ENCODE measurements at places on chromosomes 12 and 14.

DNA sequence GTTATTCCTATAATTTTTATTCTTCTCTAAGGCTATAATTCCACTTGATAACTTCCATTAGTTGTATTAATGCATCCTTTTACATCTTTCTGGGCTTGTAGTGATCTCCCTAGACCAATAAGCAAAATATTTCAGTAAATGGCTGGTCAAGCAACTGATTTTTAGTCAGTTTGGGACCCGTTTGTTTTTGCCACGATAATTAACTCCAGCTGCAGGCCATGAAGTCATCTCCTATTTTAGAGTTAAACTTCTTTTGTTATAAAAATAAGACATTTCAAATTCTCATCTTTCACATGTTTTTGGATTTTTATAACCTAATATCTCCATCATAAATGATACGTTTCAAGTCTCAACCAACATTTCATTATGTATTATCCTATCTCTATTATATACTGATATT lies 49.4 kb downstream of the MAGOHB start:
- DNase-seq, result no peak

GRCh38 chr12:45989287-45989686 lies 1.1 kb downstream of the SCAF11 start:
- DNase-seq, result no peak

GRCh38 chr14:61355892-61356325 lies 34.5 kb downstream of the PRKCH start:
- DNase-seq, result no peak

- no peak for DNase-seq
These were observed 58.1 kb downstream of the SPTB start for GRCh38 chr14:64821651-64822050.

- no peak for DNase-seq
These were observed 371.2 kb downstream of the BTG1 start for GRCh38 chr12:91774434-91774921.

DNA sequence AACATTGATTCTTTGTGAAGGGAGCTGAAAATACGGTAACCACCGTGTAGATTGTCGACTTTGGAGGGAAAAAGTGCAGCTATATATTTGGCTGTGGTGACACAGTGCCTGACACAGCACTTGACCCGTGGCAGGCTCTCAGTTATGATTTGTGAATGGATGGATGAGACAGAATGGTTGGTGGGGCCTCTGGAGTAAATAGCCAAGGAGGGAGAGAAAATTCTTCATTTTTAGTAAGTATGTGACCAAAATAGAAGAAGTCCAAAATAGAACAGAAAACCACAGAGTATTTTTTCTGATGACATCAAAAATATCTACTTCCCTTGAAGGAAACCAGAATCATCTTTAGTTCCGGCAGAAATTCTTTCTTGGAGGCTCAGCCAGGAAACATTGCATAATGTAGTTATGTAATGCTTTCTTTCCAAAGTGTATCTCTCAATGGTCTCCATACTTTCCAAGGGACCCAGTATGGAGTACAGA lies 82.0 kb upstream of the WSCD2 start:
- no peak for DNase-seq

DNA sequence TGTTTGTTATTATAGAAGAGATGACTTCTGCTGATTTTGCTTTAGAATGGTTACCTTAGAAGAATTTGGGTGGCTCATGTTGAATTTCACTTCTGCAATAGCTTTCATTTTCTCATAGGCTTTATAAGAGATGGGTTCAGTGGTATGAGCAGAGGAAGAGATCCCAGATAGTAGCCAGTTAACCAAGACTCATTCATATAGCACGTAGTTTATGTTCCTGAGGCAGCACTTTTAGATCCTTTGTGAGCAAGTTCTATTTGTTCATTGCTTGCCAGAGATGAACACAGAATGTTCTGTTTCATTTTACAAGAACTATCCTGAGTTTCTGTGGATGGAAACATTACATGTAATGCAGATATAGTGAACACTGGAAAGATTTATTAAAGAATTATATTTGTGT lies 32.2 kb downstream of the RAB21 start:
- DNase-seq, result no peak

DNA sequence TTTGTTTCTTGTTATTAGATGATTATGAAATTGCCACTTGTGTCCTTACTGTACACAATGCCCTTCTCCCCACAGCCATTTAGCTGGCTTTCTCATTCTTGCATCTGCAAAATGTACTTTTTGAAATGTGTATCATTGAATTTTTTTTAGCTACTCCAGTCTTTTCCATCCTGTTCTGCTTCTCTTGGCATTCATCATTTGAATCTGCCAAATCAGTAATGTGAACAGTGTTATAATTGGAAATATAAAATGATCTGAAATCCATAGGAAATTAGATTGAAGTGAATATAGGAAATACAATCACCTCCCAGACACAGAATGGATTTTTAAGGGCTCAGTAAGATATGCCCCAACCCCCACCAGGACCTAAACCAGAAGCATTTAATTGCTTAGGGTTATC lies 253.4 kb downstream of the C12orf50 start:
- no peak for DNase-seq

DNA sequence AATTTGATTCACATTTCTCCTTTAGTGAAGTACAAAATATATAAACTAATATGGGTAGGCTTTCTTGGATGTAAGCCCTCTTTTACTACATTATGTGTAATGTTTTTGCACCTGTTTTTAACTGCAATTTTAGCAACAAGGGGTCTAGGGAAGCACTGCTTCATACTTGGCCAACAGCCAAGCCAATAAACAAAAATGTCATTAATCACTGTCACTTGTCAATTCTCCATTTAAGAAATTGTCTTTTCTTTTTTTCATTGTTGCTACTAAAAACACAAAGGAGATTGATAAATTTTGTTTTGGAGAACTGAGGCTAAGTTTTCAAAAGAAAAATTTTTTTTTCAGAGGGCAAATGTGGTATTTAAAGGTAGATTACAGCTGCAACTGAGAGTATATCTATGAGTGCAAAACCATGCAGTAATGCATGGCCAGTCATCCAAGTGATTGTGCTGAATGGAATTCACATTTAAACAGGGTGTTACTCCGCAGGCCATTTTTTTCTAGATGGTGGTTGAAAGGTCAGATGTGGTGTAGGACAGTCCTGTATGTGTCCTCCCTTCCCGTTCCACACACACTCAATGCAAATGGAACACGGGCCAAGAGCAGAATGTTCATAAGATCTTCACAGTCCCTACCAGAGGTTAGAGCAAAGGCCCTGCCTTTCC lies 503.0 kb upstream of the LMO3 start:
- DNase-seq, result peak; percentile 82

DNA sequence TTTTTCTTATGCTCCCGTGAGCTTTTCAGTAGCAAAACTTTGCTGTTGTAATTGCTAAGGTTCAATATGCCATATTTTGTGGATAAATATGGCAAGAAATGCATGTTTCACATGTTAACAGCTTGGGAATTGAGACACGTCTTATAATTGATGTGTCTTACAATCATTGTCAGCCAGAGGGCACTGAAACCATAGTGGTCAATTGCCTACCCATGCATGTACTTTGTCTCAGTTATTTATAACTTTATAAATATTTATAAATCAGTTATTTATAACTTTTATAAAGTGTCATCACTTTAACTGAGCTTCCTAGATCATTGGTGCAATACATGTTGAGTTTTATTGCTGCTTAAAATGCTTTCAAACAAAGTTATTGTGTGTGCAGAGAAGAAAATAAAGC lies 82.0 kb downstream of the CATSPERB start:
- peak; percentile 19 for DNase-seq

GRCh38 chr12:24172031-24172772 lies 222.7 kb upstream of the SOX5 start:
- no peak for DNase-seq

DNA sequence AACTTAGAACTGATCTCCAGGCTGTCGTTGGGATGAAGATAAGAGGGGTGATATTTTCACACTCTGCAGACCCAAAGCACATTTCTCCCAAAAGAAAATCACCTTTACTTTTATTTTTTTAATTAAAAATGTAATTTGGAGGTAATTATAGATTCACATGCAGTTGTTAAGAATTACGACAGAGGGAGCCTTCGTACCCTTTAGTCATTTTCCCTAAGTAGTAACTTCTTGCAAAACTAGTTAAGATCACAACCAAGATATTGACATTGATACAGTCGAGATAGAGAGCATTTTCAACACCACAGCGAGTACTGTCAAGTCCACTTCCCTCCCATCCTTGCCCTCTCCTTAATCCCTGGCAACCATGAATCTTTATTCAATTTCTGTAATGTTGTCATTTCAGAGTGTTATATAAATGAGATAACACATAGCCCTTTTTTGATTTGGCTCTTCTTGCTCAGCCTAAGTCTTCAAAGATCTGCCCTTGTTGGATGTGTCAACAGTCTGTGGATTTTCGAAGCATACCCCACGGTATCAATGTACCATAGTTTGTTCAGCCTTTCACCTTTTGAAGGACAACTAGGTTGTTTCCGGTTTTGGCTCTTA lies 39.6 kb downstream of the DNAH10 start:
- DNase-seq, result no peak

DNA sequence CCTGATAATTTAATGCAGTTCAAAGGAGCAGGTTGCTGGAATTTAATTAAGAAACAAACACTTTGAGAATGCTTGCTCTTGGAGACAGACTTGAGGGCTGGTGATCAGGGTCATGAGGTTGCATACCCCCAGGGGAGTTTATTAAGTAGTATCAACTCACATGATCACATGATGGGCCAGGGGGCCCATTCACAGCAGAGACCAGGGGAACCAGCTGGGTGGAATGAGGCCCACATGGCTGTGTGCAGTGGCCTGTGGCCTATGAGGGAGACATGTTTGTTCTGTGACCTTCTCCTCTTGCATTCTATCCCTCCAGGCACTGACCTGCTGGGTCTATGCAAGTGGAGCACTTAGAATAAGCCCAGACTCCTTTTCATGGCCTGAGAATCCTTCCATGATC lies 266.6 kb upstream of the PWP1 start:
- DNase-seq, result no peak

DNA sequence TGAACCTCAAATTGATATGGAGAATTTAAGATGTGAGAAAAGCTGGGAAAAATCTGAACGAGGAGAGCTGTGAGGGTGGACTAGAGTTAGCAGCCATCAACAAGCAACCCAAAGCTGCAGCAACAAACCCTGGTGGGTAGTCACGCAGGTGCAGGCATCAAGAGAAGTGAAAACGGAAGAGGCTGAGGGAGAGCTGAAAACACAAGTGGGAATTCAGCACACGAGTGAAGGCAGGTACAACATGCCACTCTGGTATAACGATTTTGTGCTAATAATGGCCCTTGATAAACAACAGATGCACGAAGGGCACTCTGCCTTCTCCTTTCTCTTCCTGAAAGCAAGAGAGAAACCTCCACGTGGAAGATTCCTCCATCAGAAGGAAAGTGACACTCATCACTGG lies 11.5 kb downstream of the TCL1B start:
- DNase-seq, result no peak

GRCh38 chr14:68552602-68553001 lies 240.3 kb downstream of the ZFP36L1 start:
- no peak for DNase-seq

DNA sequence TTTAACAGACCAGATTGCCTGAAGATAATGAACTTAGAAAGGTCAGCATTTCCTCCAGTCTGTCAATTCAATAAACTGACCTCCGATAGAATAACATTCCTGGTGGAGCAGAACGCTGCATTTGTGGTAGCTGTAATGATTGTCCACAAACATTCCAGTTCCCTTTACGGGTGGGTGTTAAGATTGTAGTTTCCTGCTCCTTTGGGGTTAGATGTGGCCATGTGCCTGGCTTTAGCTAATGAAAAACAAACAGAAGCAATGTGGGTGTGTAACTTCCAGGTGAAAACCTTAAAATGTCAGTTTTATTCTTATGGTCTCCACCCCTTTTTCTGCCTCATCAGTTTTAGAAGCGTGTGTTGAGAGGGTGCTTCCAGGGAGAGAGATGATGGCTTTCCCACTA lies 217.3 kb upstream of the CRY1 start:
- peak; percentile 35 for DNase-seq

DNA sequence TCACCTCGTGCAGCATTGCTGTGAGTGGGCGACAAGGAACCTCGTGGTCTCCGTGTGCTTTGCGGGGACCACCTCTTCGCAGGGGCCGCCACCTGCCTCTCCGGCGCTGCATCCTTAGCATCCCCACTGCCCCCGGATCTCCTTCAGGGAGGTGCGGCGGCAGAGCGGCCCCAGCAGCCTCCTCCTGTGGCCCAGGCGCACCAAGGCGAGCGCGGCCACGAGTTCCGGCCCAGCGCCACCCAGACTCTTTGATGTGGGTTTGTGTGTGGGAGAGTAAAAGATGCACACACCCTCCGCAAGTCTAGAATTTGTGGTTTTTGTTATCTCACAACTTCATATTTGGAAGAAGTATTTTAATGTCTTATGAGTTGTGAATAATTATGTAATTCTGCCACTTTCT lies 118.8 kb upstream of the DIO3 start:
- DNase-seq, result no peak

DNA sequence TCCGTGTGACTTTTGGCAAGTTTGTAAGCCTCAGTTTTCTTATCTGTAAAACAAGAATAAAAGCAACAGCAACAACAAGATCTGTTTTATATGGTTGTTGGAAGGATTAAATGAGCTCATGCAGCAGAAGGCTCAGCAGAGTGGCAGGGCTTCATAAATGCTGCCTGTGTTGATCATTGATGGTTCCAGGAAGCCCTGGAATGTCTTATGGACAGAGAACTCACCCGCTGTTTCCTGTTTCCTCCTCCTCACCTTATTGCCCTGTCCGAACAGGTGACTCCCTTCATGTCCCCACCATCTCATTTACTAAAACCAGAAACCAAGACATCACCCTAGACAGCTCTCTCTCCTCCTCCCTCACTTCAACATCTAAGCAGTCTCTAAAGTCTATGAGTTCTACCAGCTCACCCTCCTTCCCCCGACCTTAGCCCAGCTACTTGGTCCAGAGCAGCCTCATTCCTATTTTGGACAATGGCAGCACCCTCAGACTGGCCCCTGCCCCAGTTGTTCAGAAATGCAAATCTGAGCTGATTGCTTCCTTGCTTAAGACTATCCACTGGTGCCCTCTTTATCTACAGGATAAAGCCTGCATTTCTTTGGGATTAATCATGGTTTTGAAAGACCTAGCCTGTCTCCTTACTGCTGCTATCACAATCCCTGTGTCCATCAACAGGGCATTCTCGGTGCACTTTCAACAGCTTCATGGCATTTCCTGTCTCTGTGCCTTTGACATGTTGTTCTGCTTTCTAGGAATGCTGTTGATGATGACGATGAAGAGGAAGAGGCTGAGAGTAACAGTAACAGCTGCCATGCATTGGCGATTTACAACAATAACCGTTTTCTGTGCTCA lies 21.4 kb upstream of the GSG1 start:
- no peak for DNase-seq

GRCh38 chr12:57745485-57745881 lies 644 bp downstream of the TSPAN31 start:
- no peak for DNase-seq

DNA sequence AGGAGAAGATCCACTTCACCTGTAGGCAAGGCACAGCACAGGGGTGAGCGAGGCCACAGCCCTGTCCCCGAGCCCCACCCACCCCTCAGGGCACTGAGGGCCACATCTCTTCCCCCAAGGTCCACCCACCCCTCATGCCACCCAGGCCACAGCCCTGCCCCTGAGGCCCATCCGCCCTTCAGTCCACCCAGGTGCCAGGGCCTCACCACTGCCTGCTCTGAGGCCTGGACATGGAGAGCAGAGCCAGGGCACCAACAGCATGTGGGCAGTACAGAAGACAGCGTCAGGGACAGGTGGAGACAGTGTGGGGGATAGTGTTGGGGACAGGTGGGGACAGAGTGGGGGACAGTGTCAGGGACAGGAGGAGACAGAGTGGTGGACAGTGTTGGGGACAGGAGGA lies 138.3 kb downstream of the TMEM121 start:
- no peak for DNase-seq

- peak; percentile 1 for DNase-seq
These were observed 2.1 kb upstream of the SLC11A2 start for GRCh38 chr12:51028126-51028812.
